ENCODE measurements at places on chromosomes 1 and 21.

GRCh38 chr1:193417945-193418744 lies 231.7 kb upstream of the B3GALT2 start:
- DNase-seq, result no peak

DNA sequence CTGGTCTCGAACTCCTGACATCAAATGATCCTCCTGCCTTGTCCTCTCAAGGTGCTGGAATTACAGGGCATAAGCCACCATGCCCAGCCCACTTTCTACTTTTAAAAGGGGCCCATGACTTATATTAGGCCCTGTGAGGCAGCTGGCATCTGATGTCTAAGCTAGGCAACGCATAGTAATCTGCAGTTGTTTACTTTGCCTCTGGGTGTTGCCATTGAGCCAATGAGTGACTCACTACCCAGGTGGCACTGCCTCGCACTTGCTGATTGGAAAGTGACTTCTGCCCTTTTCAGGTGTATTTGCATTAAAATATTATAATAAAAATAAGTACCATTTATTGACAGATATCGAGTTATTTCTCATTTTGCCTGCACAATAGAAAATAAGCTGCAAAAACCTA lies 84.9 kb downstream of the KIF14 start:
- peak; percentile 37 for DNase-seq

- no peak for DNase-seq
Measured at GRCh38 chr1:174005032-174005431, 17.1 kb downstream of the RC3H1 start.

- DNase-seq, result no peak
Measured at GRCh38 chr1:242468784-242469183, 55.7 kb downstream of the PLD5 start.

GRCh38 chr1:111556325-111557037 lies 53.0 kb upstream of the ADORA3 start:
- no peak for DNase-seq

GRCh38 chr1:204600968-204601367 lies 84.6 kb downstream of the LRRN2 start:
- no peak for DNase-seq
